ENCODE measurements at places on chromosomes 3 and 15.

GRCh38 chr3:106731230-106731629, 646.0 kb upstream of the CCDC54 start:
- no peak for DNase-seq

GRCh38 chr3:42652611-42653302, 740 bp upstream of the ZBTB47 start:
- no peak for DNase-seq

GRCh38 chr3:81531263-81531662, 230.2 kb downstream of the GBE1 start:
- no peak for DNase-seq

- no peak for DNase-seq
Observed at GRCh38 chr3:41144631-41145030, 54.7 kb upstream of the CTNNB1 start.

DNA sequence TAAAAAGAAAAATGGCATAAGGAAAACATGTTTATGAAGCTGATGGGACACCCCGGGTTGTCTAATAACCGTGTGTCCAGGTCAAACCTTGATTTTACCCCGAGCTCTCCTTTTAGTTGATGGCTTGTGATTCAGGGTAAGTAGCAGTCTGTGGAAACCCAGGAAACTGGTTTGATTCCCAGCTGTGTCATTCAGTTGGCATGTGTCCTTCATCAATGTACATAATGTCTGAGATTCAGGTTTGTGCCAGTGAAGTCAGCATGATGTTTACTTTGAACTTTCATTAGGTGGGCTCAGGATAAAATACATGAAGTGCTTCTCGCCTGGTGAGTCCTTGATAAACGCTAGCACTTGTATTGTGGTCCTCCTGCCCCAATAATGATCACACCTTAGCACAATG, 4.3 kb upstream of the COPG1 start:
- no peak for DNase-seq

DNA sequence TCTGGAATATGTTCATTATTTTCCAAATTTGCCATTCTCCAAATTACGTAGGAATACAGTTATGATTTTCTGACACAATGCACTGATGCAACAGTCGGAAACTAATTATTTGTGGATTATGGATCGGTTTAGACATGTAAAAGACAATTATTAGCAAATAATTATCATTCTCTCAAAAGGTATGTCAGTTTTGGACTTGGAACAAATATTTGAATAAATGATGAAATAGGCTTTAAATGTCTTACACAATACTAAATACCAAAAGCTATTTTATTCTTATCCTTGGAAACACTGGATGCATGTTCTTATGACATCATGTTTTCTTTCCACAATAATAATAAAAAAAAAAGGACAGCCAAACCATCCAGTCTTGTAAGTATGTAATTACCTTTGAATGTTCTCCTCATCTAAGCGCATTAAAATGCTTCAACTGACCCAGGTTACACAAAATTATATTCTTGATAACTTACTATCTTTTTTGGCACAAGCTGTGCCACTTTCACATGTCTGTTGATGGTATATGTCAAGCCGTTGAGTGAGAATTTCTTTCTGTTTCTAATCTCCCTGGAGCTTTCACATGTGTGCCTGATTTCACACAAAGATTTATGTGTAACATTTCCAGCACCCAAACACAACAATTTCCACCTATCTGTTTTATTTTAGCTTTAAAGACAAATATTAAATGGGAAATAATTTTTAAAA, 238.5 kb upstream of the ZNF385D start:
- DNase-seq, result no peak

GRCh38 chr15:62569460-62570404, 404.6 kb upstream of the C2CD4B start:
- peak; percentile 89 for DNase-seq

DNA sequence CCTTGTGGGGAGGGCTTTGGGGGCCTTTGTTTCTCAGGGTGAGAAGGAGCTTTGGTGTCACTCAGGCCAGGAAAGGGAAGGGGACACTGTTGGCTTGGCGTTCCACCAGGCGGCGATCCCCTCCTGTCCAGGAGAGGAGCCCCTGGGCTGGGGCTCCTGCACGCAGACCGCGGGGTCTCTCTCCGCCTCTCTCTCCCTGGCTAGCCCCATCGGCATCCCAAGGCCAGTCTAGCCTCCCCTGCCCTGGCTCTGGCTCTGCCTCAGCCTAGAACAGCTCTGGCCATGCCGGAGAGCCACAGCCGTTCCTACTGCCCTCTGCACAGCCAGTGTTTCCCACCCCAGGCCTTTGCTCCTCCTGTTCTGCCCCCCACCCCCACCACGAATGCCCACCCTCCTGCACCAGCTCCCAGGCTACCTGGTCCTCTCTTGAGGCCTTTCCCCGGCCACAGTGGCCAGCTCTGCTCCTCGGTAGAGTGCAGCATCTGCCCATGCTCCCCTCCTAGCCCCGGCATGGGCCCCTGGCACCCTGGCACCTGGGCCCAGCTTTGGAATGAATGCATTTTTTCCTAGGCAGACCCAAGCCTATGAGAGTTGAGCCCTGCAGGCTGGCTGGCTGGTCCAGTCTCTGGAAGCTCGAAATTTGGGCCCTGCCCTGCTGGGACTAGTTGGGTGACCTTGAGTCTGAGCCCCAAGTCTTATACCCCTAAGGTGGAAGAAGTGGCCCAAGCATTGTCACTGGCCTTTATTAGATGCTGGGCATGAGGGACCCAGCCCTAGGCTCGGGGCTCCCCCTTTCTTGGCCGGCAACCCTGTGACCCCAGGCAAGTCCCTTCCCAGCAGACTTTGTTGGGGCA, 2.4 kb downstream of the PLXNA1 start:
- DNase-seq, result no peak

DNA sequence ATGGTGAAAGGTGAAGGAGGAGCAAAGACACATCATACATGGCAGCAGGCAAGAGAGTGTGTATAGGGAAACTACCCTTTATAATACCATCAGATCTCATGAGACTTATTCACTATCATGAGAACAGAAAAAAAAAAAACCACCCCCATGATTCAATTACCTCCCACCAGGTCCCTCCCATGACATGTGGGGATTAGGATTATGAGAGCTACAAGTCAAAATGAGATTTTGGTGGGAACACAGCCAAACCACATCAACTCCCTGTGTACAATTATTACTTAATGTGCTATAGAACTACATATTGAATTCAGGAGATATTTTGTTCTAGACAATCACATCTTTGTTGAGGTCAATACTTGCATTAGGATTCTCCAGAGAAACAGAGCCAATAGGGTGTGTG, 313.4 kb downstream of the CNTN6 start:
- DNase-seq, result no peak

DNA sequence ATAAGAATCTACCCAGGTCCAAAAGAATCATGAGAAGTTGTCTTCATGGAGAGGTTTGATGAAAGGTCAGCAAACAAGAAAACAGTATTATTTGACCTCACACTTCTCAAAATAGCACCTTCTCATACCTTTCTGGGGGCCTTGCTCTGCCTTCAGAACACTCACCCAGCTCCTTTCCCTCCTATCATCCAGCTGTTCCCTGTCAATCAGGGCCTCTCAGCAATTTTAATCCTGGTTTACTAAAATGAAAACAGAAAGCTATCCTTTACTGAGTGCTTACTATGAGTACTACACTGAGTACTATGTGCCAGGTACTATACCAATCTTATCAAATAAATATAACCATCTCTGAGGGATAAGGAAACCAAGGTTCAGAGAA, 138.6 kb downstream of the GAP43 start:
- no peak for DNase-seq

- no peak for DNase-seq
Observed at GRCh38 chr15:84818261-84819131, 1.3 kb downstream of the ALPK3 start.

DNA sequence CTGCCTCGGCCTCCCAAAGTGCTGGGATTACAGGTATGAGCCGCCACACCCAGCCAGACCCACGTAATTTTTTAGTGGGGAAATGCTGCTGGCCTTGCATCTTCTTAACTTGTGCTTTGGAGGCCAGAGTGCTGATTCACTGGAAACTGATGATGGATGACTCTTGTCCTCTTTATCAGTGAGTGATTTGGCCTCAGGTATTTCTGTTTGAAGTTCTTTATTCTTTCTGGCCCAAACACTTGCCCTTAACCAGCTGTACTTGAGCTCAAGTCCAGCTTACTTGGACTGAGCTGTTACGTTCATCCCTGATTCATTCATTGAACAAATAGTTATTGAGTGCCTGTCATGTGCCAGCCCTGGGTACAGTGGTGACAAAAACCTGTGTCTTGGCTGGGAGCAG, 4.2 kb downstream of the PTPN23 start:
- no peak for DNase-seq

- DNase-seq, result no peak
Observed at GRCh38 chr15:73589766-73590165, 43.4 kb downstream of the NPTN start.

- DNase-seq, result no peak
Observed at GRCh38 chr3:31291818-31292217, 240.9 kb upstream of the STT3B start.

- DNase-seq, result peak; percentile 13
Observed at GRCh38 chr3:40873476-40873875, 325.8 kb upstream of the CTNNB1 start.

DNA sequence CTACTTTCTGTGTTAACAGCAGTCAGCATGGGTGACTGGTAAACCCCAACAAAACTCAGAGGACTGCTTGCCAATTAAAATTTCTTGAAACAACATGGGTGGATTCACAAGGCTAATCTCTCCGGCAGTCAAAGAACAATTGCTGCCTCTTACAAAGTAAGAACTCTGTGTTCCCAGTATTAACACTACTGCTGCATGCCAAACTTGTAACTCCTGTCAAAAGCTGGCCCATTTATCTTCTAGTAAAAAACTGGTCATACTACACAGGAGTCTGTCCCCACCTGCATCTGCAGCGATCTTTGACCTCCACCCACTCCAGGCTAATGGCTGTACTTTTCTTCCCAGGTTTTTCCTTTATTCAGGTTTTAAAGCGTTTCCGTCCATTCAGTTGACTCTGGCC, 8.7 kb upstream of the ZNF589 start:
- no peak for DNase-seq

DNA sequence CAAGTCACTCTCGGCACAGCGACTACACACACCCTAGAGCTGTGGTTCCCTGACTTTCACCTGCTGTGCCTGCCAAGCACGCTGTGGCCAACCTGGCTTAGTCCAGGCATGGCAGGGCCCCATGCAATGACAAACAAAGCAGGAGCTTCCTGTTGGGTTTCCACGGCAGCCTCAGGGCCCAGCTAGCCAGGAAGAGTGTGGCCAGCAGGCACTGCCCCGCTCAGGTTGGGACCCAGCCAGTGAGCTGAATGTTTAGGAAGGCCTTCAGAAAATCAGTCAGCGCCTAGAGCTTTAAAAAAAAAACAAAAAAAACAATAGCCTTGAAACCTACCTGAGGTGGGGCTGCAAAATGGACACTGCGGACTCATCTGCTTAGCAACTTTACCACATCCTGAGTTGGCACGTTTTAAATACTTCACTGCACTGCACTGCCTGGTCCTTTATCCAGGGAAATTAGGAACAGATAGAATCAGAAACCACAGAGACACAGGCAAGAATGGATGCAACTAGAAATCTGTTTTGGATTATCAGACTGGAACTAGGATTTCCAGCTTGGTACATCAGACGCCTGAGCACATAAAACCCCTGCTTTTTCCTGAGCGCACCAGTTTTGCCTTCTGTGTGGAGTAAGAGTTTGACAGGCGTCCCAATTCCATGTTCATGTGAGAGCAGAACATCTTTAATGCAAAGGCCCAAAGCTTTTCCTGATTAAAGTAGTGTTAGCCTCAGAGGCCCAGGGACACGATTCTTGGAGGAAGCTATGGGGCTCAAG, 36.2 kb upstream of the LDHAL6B start:
- DNase-seq, result peak; percentile 9

DNA sequence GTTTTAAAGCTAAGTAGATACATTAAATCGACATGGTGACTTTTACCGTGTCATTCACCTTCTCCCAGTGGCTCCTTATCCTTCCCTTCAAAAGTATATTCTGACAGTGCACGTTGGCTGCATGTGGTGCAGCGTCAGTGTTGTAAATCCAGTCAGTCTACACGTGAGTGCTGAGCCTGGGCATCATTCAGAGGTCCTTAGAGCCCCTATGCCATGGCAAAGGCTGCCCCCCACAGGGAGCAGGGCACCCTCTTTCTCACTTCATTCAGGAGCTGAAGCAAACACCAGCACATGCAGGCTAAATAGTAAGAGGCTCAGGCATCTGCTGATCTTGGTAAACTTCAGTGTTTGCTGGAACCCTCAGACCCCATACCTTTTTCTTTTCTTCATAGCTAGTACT, 43.3 kb downstream of the RASGRP1 start:
- DNase-seq, result no peak

DNA sequence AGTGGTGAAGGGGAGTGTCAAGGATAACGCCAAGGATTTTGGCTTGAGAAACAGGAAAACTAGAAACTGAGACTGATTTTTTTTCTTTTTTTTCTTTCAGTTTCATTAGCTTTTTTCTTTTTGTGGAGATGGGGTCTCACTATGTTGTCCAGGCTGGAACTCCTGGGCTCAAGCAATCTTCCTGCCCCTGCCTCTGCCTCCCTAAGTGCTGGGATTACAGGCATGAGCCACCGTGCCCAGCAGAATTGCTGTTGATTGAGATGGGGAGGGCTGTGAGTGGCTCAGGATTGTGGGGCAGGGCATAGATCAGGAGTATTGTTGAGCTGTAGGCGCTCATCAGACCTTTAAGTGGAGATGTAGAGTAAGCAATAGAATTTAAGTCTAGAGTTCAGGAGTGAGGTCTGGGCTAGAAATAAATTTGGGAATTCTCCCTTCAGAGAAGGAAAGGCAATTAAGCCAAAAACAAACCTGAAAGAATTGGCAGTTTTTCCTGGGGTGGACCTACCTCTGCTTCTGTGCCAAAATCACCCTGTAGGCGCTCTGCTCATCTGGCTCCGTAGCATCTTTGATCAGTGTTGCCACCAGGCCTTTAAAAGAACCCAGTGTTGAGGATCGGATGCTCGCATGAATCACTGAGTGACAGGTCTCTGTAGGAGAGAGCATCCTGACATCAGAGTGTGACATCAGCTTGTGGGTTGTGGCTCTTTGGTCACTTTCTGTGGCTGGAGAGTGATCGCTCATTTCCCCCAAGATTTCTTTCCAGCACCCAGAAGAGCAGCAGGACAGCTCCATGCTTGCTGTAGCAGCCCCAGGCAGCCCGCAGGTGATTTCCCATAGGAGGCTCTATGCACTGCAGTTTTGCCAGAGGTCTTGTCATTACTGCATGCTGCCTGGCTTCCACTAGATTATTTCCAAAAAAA, 15.8 kb downstream of the ABHD17C start:
- DNase-seq, result no peak

- DNase-seq, result peak; percentile 3
Observed at GRCh38 chr15:59751552-59752413, 62.7 kb upstream of the BNIP2 start.

GRCh38 chr3:69791919-69792399, 52.7 kb downstream of the MITF start:
- no peak for DNase-seq

DNA sequence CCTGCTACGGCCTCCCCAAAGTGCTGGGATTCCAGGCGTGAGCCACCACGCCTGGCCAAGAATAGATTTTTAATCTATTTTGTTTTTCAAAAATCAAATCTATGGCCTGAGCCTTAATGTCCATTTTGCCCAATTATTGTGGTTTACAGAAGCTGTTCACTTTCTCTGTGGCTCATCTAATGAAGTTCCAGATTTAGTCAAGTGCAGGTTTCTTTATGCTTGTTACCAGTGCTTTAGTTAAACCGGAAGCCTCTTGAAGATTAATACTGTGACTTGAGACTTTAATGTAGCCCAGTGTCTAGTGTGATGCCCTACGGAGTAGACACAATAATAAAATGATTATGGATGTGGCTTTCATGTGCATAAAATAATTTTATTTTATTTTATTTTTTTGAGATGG, 16.5 kb upstream of the EDEM1 start:
- DNase-seq, result no peak
